ENCODE measurements at places on chromosomes 6 and 20.

DNA sequence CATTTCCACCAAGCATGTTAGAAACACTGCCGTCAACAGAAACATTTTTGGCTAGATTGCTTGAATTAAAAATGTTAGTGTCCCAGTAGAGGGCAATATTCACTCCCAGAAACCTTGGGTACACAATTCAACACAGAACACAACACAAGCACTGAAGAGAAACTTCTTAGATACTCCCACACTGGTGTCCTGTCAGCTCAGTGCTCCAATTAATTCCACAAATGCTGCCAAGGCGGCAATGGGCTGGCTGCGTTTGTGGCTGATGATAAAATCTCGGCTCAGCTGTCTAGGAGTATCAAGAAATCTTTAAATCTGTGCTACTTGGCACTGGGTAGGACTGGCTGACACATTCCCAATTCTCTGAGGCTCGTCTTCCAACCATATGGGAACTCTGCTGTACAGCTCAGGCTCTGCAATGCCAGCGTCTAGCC is 39.3 kb downstream of the BEND3 start:
- no peak for DNase-seq

DNA sequence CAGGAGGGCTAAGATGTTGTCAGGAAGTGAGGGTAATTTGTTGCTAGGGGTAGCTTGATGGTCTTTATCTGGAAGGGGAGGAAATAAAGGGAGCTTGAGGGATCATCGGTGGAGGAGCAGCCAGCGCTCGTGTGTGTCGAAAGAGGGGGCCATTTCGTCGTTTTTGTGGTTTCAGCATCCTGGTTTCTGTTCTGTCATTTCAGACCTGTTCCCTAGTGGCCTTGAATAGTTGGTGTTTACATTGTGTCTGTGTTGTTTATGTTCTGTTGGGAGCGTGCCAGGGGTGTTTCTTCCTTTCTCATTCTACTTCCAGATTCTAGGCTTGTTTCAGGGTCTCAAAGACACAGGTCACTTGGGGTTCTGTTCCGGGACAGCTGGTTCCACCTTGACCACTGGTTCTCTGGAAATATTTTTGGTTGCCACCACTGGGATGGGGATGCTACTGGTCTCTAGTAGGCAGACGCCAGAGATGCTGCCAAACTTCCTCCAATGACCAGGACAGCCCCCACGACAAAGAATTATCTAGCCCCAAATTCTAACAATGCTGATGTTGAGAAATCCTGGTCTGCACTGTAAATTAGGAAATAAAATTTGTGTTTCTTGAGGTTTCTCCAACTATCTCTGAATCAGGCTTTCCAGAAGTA is 113.9 kb upstream of the NAA20 start:
- DNase-seq: no peak

GRCh38 chr20:10634683-10635411 is 39.0 kb downstream of the JAG1 start:
- DNase-seq: no peak

- no peak for DNase-seq
Measured at GRCh38 chr6:79525272-79526100, 11.7 kb downstream of the LCA5 start.

DNA sequence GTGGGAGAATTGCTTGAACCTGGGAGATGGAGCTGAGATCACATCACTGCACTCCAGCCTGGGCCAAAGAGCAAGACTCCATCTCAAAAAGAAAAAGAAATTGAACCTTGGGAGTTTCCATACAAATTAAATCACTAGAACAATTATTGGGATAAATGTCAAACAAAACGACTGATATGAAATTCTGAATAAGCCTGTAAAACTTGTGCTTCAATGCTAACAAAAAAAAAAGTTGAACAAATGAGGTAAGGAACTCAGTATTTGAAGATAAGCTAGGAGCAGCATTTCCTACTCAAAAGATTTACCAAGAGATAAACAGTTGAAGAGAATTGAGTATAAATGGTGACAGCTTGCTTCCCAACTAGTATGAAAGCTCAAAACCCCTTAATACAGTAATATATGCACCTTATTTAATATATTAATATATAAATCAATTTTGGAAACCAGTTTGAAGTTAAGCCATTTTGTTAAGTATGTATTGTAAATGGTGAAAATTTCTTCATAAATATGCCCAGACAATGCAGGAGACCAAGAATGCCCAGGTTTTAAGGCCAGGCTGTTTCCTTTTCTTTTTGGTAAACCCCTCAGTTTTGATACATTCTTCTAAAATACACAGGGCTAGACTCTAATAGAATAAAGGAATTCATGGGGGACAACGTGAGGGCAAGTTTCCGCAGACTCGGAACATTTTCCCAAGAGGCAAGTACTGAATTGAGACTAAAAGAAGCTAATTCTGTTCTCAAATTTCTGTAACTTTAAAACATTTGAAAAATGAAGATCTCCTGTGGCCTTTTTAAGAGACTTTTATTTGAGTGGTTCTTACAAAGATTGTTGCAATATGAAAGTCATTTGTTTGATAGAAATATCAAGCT is 3.9 kb downstream of the ROMO1 start:
- no peak for DNase-seq

DNA sequence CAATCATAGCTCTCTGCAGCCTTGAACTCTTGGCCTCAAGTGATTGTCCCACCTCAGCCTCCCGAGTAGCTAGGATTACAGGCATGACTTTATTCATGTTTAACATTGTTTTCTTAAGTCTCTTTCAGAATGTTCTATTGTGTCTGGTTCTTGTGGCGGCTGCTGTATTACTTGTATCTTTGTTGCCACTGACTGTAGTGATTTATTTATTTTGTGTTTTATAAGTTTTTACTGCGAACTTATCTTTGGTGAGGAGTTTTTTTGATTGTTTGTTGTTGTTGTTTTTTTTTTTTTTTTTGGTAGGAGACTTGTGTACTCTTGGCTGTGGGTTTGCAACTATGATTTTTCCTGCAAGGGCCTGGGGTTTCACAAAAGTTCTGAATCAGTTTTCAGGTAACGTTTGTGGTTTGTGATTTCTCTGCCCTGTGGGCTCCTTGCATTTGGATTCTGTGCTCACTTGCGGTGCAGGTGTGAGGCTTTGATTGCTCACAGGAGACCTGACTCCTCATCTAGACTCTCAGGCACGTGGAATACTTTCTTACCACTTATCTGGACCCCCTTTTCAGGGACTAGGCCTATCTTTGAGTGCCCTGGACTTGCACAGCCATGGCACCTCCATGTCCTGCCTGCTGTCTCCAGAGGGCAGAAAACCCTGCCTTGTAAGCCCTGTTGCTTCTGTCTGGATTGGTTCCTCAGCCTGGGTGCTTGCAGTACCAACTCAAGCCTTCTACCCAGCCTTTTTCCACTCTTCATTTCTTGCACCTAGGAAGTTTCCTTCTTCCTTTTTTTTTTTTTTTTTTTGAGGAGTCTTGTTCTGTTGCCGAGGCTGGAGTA is 25.2 kb downstream of the KIF25 start:
- DNase-seq: no peak

GRCh38 chr6:159325476-159325875 is 156.3 kb downstream of the FNDC1 start:
- DNase-seq: no peak

DNA sequence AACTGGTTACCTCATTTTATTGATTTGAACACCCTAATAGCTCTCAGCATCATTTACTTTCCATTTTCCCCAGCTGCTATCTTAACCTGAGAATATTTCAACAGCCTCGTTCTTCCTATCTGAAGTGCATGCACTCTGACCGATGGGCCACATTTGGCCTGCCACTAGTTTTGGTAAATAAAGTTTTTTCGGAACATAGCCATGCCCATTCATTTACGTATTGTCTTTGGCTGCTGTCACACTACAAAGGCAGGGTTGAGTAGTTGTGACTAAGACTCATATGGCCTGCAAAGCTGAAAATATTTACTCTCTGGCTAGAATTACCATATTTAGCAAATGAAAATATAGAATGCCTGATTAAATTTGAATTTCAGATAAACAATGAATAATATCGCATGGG is 10.8 kb downstream of the ADGRF4 start:
- no peak for DNase-seq
